Bone marrow (tissue), 2 donors: ENCODE measurements at places on chromosomes 3 and 15.

DNA sequence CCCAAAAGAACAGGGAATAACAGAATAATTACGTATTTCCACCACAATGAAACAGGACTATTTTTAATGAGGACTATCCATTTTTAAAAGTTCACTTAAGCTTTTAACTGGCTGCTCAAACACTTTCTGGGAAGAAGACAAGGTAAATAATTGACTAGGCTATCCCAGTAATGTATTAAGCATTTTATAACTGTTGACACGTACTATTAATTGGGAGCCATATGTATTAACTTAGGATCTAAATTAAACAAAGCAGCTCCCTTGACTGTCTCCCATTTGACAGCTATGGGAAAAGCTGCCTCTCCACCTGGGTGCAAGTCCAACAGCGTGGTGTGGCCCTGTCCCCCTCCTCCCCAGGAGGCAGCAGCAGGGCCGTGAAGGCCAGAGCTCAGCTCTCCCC lies 36.1 kb downstream of the MYO5C start:
- DNase-seq = no peak

- peak; percentile 71 for DNase-seq
Measured at GRCh38 chr3:187098923-187099512, 40.3 kb downstream of the RPL39L start.

DNA sequence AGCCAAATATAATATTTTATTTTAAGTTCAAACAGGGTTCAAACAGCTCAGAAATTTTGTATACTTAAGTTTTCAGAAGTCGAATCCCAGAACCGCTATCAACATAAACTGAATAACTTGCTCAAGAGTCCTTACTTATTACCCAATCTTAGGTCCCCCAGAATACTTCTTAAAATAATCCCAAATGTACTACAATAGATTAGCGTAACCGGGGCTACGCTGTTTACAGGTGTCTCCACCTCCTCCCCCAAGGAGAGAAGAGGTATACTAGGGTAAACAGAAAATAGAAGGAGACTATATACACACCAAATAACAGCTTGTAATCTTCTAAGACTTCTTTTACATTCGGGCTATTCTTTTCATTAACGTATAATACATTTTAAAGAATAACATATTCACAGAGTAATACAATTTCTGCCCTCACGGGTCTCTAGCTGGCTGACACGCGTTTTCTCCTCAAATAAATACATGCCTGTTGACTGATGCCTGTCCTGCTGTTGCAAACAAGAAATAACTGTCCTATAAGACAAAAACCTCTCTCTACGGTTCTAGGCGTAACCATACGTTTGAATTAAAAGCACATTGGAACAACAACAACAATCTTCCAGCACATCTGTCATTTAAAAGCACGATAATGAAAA lies 1.3 kb downstream of the DENND4A start:
- DNase-seq = no peak

- DNase-seq = no peak
Measured at GRCh38 chr15:61243983-61244593, 15.0 kb upstream of the RORA start.

DNA sequence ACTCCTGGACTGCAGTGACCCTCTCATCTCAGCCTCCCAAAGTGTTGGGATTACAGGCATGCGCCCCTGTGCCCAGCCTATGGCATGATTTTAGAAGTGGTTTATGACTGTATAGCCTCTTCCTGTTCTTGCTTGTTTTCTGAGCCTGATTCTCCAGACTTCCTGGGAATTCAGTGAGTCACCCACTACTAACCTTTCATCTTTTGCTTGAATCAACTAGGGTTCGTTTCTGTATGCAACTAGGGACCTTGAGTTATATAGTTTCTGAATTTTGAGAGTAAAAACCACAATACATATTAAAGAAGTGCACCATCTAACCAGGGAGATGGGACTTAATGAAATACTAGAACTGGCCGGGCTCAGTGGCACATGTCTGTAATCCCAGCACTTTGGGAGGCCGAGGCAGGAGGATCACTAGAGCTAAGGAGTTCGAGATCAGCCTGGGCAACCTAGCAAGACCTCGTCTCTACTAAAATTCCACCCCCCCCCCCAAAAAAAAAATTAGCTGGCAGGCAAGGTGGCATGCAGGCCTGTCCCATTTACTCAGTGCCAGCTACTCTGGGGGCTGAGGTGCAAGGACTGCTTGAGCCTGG lies 76.0 kb downstream of the ZNF609 start:
- DNase-seq = peak; percentile 77

GRCh38 chr3:93924491-93924890 lies 49.2 kb downstream of the PROS1 start:
- no peak for DNase-seq

DNA sequence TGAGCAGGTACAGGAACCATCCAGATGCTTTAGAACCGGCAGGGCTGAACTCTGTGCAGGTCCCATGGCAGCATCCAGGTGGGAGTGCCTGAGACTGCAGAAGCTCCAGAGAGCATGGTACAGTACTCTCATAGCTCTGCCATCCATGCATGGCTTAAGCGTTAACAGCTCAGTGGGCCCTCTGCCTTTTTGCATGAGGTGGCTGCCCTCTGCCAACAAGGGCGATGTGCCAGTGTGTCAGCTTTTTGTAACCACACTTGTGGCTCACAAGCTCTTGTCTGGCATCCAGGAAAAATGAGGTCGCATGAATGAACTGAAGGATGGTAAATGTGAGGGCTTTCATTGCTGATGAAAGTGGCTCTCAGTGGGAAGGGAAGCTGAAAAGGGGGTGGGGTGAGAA lies 950.1 kb downstream of the DIPK2A start:
- DNase-seq = no peak

GRCh38 chr3:180188512-180189309 lies 152.0 kb upstream of the PEX5L start:
- no peak for DNase-seq

DNA sequence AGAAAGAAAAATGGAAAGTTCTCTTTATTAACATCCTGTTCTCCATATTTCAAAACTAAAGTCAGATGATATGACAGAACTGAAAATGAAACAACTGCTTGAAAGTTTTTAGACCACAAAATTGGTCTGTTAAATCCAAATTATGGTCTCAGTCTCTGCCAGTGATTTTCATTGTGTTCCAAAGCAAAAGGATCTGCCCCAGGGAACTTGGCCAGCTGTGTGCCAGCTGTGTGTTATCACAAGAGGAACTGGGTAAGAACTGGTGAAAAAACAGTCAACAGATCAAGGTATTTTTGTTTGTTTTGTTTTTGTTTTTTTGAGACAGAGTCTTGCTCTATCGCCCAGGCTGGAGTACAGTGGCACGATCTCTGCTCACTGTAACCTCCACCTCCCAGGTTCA lies 323.3 kb downstream of the CTNNB1 start:
- no peak for DNase-seq

GRCh38 chr15:51855612-51856011 lies 26.2 kb downstream of the TMOD3 start:
- DNase-seq = no peak

DNA sequence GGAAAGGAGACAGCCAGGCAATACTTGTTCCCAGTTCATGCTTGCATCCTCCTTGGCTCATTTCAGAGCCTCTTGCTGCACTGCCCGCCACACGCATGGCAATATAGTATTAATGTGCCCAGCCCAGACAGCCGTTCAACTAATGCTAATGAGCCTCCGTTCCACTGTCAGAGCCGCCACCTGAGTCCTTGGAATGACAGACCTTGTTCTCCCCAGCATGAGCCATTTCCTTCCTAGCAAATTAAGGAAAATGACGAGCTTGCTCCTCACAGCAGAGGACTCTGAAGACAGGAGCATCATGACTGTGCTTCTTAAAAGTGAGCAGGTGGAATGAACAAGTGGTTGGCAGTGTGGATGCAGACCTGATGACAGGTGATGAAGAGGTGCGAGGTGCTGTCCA lies 10.8 kb upstream of the LRRC15 start:
- DNase-seq = no peak

- DNase-seq = no peak
Measured at GRCh38 chr3:134817297-134817696, 22.2 kb downstream of the EPHB1 start.

DNA sequence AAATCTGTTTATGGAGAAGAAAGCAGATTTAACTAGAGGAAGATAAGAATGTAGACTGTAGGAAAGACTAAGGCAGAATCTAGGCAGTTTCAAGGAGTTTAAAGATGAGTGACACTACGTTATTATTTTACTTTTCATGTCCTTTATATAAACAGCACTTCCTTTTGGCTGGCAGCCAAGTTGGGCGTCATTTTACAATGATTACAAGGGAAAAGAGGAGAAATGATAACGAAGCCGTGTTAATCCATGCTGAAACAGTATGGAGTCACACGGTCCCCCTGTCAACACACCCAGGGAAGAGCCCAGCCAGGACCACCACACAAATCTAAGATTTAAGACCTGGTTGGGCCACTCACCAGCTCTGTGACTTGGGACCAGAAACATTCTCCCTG lies 83.7 kb upstream of the NEO1 start:
- no peak for DNase-seq
